H4 (cell line): ENCODE measurements at places on chromosomes 11 and 22. TPM values are rescaled to one million over a fixed set of nuclear protein-coding genes. Genes with fewer than 3 reads are reported as not detected.

The SVIP gene
- 23.1 and 27.9 TPM in 2 replicates for total RNA-seq

The PRRG4 gene
- total RNA-seq, result 0.25 TPM in 2 replicates

The TMA7B gene
- not detected in 2 replicates for total RNA-seq

The BSX gene
- 0.31 TPM in 1 of 2 replicates, not detected in the other for total RNA-seq

The RFPL3 gene
- total RNA-seq, result not detected in 2 replicates

The PLEKHA7 gene
- 0.75 TPM in 1 of 2 replicates, not detected in the other for total RNA-seq

The JHY gene
- total RNA-seq, result 2.8 and 2.9 TPM in 2 replicates

The PDE2A gene
- total RNA-seq, result 2.6 and 3.0 TPM in 2 replicates

The FAT3 gene
- 0.04 and 0.08 TPM in 2 replicates for total RNA-seq

The SSRP1 gene
- total RNA-seq, result 123 and 145 TPM in 2 replicates

The VPS11 gene
- 13.8 and 19.2 TPM in 2 replicates for total RNA-seq

The OR6T1 gene
- total RNA-seq, result not detected in 2 replicates
